ENCODE measurements at places on chromosomes 3 and 15.
A peak's percentile ranks its signal among the peaks of the same experiment; 100 is the strongest.

- no peak for DNase-seq
These were observed 41.1 kb downstream of the ERICH6 start for GRCh38 chr3:150662410-150663200.

GRCh38 chr3:16255726-16256125 lies 9.0 kb downstream of the DPH3 start:
- no peak for DNase-seq

- DNase-seq, result no peak
These were observed 77.0 kb downstream of the KLF13 start for GRCh38 chr15:31403606-31404005.

GRCh38 chr3:29164825-29165224 lies 116.0 kb upstream of the RBMS3 start:
- DNase-seq, result no peak

DNA sequence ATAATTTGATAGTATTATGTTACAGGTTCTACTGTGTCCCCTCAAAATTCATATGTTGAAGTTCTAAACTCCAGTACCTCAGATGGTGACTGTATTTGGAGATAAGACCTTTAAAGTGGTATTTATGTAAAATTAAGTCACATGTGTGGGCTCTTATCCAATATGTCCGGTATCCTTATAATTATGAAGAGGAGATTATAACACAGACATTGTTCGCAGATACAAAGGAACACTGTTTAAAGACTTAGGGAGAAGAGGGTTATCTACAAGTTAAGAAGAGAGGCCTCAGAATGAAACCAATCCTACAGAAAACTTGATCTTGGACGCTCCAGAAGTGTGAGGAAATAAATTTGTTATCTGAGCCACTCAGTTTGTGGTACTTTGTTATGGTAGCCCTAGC lies 50.9 kb downstream of the DPH6 start:
- no peak for DNase-seq

DNA sequence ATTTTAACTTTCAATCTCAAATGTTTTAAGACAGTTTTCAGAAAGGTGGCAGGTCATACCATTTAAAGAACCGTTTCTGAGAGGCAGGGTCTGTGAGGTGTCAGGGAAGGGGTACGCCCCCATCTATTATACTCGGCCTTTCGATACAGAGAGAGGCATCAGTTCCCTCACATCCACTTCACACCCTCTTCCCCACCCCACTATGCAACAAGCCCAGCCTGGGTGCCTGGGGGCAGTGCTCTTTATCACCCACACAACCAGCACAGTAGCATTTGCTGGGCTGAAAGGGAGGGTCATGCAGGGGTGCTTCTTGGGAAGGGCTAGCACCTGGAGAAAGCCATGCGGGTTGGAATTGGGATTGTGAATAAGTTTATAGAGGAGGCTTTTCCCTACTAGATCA lies 56.0 kb upstream of the KCNMB2 start:
- DNase-seq, result no peak

DNA sequence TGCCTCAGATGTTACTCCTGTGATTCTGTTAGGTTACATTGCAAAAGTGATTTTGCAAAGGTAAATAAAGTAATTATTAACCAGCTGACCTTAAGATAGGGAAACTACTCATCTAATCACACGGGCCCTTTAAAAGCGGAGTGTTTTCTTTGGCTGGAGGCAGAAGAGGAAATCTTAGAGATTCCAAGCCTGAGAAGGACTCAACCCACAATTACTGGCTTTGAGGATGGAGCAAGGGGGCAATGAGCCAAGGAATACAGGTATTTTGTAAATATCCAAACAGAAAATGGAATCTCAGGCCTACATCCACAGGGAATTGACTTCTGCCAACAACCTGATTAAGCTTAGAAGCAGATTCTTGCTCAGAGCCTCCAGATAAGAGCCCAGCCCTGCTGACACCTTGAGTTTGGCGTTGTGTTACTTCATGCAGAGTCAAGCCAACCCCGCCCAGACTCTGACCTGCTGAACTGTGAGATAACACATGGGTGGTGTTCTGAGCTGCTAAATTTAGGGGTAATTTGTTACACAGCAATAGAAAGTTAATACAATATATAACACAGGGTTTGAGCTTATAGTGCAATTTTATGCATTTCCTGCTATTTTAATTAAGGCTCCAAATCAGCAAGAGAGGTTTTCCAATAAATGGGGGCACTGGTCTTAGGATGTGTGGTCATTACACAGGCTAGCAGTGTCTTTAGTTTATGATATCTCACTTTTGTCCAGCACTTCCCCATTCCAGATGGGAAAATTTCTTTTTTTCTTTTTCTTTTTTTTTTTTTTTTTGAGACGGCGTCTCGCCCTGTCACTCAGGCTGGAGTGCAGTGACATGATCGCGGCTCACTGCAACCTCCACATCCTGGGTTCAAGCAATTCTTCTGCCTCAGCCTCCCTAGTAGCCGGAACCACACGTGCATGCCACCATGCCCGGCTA lies 19.5 kb downstream of the NFKBIZ start:
- peak; percentile 55 for DNase-seq

- DNase-seq, result no peak
These were observed 207.1 kb downstream of the TP63 start for GRCh38 chr3:189838291-189838690.

- no peak for DNase-seq
These were observed 528.7 kb downstream of the ZIC1 start for GRCh38 chr3:147937891-147938290.

GRCh38 chr3:139676108-139676507 lies 1.7 kb downstream of the NMNAT3 start:
- DNase-seq, result no peak

All from thyroid gland (tissue), 4 donors.